Cortex of kidney (tissue), 1 donor: ENCODE measurements at places on chromosomes 6 and 20.

- no peak for DNase-seq
These were observed 879 bp downstream of the MEP1A start for GRCh38 chr6:46794068-46794467.

- no peak for DNase-seq
These were observed 5.6 kb downstream of the TP53RK start for GRCh38 chr20:46683668-46683938.

DNA sequence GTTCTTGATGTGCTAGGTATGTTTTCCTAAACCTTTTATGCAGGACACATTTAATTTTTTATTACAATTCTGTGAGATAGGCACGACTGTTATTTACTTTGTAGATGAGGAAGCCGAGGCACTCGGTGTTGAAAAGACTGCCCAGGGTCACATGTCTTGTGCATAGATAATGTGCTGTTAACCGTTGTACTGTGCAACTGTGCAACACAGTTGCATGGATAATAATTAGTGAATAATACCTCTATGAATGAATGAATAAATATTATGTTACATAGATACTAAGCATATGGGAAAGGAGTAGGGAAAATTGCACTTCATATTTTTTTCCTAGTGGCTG lies 60.3 kb upstream of the DEK start:
- no peak for DNase-seq

- DNase-seq: no peak
These were observed 74.1 kb upstream of the SLC4A11 start for GRCh38 chr20:3312940-3313682.

GRCh38 chr20:5474646-5475550 lies 158.1 kb upstream of the PROKR2 start:
- no peak for DNase-seq

DNA sequence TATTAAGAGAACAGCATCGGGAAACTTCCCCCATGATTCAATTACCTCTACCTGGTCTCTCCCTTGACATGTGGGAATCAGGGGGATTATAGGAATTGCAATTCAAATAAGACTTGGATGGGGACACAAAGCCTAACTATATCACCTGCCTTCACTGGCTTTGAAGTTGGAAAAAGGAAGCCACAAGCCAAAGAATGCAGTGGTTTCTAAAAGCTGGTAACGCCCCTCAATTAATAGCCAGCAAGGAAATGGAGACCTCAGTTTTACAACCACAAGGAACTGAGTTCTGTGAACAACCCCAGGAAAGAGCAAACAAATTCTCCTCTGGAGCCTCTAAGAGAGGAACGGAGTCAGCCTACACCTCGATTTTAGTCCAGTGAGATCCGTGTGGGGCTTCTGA lies 244.1 kb downstream of the TFAP2A start:
- DNase-seq: no peak

DNA sequence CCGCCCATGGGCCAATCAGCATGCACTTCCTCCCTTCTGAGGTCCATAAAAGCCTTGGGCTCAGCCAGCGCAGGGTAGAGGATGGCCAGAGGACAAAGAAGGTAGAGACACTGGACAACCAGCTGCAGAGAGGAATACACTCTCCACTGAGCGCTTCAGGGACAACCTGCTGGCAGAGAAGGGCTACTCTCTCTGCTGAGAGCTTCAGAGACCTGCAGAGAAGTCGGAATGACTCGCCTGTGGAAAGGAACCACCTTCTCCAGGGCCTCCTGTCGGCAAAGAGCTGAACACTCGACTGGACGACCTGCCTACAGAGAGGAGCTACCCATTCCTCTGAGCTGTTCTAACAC lies 31.4 kb upstream of the SLA2 start:
- DNase-seq: no peak

GRCh38 chr20:11901127-11901526 lies 16.6 kb upstream of the BTBD3 start:
- DNase-seq: no peak

- DNase-seq: no peak
These were observed 2.8 kb downstream of the SLC12A5 start for GRCh38 chr20:46031701-46032254.

- DNase-seq: no peak
These were observed 96.7 kb downstream of the SGK1 start for GRCh38 chr6:134221250-134221649.

- DNase-seq: no peak
These were observed 10.8 kb upstream of the PXDC1 start for GRCh38 chr6:3762359-3762758.

GRCh38 chr20:38651154-38651553 lies 49.5 kb downstream of the ARHGAP40 start:
- no peak for DNase-seq

DNA sequence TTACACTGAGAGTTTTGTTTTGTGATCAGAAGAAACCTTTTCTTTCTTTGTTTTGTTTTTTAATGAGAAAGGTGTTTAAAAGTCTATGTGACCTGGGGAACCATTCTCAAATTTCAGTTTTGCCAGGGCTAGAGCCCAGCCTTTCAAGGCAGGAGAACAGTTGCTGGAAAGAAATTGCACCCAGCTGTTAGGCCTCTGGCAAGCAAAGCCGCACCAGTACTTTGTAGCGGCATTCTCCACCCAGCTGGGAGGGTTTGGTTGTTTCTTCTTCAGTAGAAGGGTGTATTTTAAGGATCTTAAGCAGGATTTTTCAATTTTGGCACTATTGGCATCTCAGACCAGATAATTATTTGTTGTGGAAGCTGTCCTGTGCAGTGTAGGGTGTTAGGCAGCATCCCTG lies 16.6 kb upstream of the MAPK13 start:
- DNase-seq: no peak

- no peak for DNase-seq
These were observed 136.0 kb downstream of the EDN1 start for GRCh38 chr6:12426121-12426520.

DNA sequence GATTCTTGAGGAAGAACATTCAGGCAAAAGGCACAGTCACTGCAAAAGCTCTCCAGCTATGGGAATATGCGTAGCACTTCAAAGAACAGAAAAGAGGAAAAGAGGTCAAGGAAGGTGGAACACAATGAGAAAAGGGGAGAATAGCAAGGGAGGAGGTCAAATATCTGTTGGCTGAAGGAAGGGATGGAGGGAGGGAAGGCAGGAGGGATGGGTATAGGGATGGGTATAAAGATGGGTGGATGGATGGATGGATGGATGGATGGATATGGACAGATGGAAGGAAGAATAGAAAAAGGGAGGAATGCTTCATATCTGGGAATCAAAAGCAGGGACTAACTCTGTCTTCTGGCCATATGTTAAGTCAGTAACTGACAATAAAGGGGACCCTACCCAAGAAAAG lies 164.2 kb upstream of the TOP1 start:
- DNase-seq: no peak

GRCh38 chr6:112501705-112502104 lies 154.6 kb downstream of the RFPL4B start:
- no peak for DNase-seq

- DNase-seq: no peak
These were observed 2.3 kb downstream of the LINC00237 start for GRCh38 chr20:21103582-21104465.

- DNase-seq: no peak
These were observed 2.7 kb upstream of the MEI4 start for GRCh38 chr6:77650098-77650663.

GRCh38 chr6:43799551-43800297 lies 29.7 kb downstream of the VEGFA start:
- no peak for DNase-seq
